ENCODE measurements at places on chromosomes 5 and 9.
A peak's percentile ranks its signal among the peaks of the same experiment; 100 is the strongest.

DNA sequence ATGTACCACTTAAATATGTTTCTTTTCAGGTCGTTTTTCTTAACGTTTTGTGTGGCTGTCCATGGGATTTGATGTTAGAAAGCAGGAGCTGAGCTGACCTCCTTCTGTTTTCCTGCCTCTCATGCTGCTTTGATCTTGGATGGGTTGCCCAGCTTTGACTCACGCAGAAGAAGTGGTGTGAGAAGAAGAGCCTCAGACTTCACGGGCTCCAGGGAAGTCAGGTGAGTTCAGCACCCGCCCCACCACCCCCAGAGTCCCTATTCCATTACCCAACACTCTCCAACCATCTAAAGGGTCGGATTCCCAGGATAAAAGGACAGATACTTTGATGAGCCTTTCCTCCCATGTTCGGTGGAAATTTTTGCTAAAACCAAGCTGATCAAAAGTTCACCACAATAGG is 373.4 kb downstream of the IRX2 start:
- DNase-seq, result no peak

DNA sequence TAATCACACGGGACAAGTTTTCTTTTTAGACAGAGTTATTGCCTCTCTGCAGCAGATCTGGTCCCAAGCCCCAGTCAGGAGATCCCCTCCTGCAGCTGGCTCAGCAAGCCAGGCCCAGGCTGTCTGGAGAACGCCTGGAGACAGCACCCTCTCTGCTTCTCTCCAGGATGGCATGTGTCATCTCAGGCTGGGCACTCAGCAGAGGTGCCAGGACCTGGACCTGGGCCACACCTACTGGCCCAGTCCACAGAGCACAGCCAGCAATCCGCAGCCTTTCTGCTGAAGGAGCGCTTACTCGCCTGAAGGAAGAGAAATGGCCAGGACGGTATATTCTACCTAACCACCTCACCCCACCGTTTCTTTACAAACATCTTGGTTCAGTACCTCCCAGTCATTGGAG is 4.7 kb upstream of the TBC1D9B start:
- no peak for DNase-seq

DNA sequence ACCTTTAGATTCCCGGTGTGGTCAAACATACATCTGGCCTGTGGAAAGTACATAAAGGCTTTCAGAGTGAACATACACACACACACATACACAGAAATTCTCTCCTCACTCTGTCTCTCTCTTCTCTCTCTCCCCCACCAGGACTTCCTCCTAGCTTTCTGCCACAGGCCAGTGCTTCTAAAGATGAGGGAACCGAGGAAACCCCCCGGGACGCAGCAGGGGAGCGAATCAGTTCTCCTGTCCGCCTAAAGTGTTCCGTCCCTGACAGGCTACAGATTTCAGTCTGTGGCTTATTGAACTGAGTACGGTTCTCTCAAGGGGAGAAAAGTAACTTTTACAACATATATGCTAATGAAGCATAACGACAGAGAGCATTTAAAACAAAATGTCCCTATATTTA is 75.8 kb downstream of the MED27 start:
- DNase-seq, result no peak

DNA sequence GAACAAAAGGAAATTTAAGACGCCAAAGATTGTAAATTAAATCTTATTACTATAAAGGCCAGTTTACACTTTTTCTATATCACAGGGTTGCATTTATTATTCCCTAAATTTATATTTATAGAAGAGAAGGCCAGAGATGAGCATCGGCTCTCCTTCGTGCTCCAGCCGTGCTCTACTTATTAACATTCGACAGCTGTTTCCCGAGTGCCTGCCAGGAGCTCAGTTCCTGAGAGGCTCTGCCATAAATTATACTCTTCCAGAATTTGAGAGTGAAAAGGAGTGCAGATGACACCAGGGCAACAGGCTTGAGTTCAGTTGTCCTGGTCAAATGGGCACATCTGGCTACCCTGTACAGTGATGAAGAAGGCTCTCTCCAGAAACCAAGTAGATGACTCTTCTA is 70.1 kb downstream of the PCSK5 start:
- no peak for DNase-seq

GRCh38 chr5:1502046-1502736 is 21.6 kb downstream of the LPCAT1 start:
- peak; percentile 9 for DNase-seq

- no peak for DNase-seq
These were observed 22.6 kb upstream of the ORM1 start for GRCh38 chr9:114300153-114300845.

GRCh38 chr5:29460971-29461559 is 1732.4 kb upstream of the CDH6 start:
- DNase-seq, result no peak

- DNase-seq, result no peak
These were observed 24.0 kb downstream of the NAA35 start for GRCh38 chr9:85964949-85965348.

DNA sequence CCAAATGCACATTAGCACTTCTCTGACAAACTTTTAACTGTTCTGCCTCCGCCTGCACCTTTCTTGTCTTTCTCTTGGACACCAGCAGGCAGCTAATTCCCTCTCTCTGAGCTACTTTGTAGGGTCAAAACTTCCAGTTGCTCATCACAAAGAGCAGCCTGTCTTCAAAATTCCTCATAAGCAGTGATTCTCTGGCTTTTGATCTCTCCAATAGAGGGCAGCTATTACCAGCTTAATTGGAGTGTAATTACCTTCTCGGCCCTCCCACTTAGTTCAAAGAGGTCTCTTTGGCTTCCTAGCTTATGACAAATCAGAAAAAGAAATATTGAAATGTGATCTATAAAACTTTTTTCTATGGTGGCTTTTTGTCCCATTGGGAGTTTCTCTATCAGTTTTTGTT is 43.6 kb upstream of the RAD23B start:
- DNase-seq, result no peak

GRCh38 chr9:130328349-130328801 is 62.8 kb downstream of the HMCN2 start:
- no peak for DNase-seq

- no peak for DNase-seq
These were observed 397.8 kb downstream of the EFNA5 start for GRCh38 chr5:107272954-107273353.

- peak; percentile 10 for DNase-seq
These were observed 73.4 kb upstream of the PPARGC1B start for GRCh38 chr5:149656576-149657182.

Data from CD4-positive, alpha-beta T cell treated with Interleukin-17A for 4 hours (primary cell).